ENCODE measurements at places on chromosomes 4 and X.

DNA sequence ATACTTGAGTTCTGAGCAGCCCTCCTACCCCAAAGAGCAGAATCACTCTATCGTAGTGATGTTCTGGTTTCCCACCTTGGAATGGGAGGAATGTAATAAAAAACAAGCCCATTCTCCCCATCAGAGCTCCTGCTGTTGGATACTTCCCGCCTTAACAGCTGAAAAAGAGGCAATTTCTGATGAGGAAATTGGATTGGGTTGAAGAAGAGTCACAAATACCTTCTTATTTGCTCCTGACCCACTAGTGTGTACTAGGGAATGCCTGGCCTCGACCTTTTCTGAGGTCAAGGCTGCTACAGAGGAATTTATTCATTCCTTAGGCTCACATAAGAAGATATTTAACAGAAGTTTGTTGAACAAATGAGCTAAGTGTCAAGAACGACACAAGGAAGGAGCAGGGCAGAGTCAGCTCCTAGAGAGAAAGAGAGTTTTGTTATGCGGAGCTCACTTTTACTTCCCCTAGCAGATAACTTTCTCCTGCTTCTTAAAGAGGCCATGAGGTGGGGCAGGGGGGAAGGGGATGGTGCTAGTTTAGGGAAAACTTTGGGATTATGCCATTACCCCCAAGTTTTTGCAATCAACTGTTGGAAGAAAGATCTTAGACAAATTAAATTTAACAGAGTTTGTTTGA lies 273.8 kb upstream of the CLNK start:
- ATAC-seq = no peak

DNA sequence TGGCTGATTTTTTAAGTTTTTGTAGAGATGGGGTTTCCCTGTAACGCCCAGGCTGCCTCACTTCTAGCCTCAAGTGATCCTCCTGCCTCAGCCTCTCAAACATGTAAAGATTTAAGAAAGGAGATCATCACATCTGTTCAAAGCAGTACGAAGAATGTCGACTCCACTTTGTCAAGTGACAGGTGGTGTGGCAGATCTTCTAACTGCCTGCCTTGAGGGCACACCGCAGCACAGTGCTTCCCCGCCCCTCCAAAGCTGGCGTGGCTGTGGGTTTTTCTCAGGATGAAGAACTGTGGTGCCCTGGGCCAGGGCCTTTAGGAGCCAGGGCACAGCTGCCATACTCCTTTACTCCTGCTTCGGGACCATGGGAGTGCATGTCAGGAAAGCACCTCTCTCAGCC lies 43.3 kb upstream of the MTNR1A start:
- no peak for ATAC-seq

GRCh38 chr4:136742333-136742732 lies 790.0 kb downstream of the PCDH18 start:
- ATAC-seq = no peak

- ATAC-seq = no peak
Observed at GRCh38 chr4:48481581-48481980, 1.6 kb upstream of the SLC10A4 start.

GRCh38 chrX:86104526-86104925 lies 43.7 kb upstream of the DACH2 start:
- no peak for ATAC-seq

GRCh38 chrX:13939741-13940597 lies 89.7 kb downstream of the GEMIN8 start:
- ATAC-seq = no peak

- no peak for ATAC-seq
Observed at GRCh38 chr4:11423465-11423864, 5.2 kb downstream of the HS3ST1 start.

DNA sequence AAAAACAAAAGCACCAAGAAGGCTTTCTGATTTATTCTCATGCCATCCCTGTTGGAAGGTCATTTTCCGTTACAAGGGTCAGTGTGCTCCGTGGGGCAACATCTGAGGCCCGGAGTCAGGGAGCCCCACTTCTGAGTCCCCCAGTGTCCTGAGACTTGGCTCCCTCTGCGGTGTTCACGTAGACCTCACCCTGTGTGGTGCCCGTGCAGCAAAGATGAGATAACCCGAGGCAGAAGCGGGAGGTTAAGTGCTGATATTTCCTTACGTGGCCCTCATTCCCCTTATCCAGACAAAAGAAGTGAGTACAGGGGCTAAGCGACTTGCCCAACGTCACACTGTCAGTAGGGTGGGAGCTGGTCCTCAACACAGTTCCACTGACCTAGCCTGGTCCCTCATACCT lies 3.5 kb downstream of the JAKMIP1 start:
- no peak for ATAC-seq
